ENCODE measurements at places on chromosomes 2 and 18.

DNA sequence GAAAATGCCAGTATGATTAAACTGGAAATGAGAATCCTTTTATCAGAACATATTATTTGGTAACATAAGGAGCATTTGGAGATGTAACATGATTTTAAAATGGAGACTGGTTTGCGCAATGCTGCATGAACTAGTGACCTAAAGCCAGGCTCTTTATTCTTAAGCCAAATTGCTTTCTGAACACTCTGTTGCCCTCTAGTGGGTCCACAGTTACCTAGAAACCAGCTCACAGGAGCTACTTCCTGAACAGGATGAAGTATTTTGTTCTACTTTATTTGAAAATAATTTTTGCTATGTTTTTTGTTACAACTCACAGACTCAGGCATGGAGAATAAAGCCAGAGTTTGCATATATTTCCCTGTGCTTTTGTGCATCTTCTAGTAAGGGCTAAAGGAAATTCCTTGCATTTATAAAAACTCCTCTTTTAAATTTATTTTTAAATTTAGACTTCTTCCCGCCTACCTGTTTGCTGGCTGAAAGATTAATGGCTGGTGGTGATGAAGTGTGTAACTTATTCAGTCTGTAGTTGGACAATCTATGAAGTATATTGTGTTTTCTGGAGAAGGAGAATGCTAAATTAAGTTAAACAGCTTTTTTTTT is 146.7 kb downstream of the PARD3B start:
- DNase-seq: peak; percentile 65

DNA sequence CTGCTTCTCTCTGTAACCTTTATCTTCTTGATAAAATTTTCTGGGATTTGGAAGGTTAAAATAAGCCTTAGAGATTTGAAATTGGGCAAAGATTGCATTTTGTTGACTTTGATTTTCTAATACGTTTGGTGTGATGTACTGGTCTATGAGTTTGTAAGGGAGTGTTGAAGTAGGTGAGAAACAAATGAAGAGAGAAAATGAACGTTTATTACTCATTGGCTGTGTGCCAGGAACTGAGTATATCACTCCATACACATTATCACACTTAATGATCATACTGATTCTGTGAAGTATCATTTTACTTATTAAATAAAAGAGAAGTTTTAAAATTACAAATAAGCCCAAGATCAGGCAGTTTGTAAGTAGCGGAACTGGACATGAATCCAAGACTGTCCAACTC is 795.1 kb upstream of the ZEB2 start:
- no peak for DNase-seq

DNA sequence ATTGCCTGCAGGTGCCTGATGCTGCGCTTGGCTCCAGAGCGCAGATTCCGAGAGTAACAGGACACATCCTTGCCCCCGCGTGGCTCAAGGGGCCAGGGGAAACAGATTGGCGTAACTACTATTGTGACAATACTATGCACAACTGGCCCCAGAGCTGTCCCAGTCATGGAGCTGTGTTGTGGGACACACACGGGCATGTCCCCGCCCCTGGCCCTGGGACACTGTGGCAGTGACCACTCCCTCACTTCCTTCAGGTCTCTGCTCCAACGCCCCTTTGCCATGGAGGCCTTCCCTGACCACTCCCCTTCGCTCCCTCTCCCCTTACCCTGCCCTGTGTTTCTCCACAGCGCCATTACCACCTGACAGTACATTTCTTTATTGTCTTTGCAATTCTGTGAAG is 132.1 kb downstream of the SMAD2 start:
- DNase-seq: no peak

- no peak for DNase-seq
Measured at GRCh38 chr2:1751767-1752725, 7.7 kb upstream of the PXDN start.

GRCh38 chr18:63506336-63506646 is 29.5 kb downstream of the SERPINB5 start:
- DNase-seq: no peak

DNA sequence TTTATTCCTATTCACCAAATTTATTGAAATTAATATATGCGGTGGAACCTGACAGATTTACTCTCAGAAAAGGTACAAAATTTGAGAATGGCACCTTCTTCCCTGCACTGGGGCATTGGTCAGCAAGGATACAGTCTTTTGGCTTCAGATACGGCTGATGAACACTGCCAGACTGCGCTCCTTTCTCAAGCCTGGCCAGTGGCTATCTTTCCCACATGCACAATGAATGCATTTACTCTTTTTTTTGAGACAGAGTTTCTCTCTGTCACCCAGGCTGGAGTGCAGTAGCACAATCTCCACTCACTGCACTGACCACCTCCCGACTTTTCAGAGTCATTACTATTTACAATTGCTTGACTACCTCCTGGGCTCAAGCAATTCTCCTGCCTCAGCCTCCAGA is 61.6 kb downstream of the MOB4 start:
- no peak for DNase-seq

GRCh38 chr2:191231995-191232394 is 13.2 kb upstream of the MYO1B start:
- DNase-seq: no peak
